ENCODE measurements at places on chromosomes 7 and 10.
A peak's percentile ranks its signal among the peaks of the same experiment; 100 is the strongest.

- DNase-seq: no peak
Measured at GRCh38 chr7:23264916-23265458, 18.4 kb downstream of the GPNMB start.

DNA sequence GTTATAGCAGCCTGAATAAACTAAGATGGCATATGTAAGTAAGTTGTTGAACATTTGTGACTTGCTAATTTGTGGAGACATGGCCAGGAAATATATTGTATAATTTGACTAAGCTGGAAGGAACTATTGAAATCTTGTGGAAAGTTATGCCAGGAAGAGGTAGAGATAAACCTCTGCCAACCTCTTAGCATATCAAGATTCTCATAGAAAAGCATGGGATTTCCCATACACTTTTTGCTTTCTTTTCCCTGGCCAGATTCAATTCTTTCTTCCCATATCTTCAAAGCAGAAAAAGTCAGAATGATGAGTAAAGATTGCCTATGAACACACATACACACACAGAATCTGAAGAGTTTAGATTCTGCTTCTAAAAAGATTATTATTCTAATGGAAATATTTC, 216.2 kb downstream of the SEMA3D start:
- no peak for DNase-seq

DNA sequence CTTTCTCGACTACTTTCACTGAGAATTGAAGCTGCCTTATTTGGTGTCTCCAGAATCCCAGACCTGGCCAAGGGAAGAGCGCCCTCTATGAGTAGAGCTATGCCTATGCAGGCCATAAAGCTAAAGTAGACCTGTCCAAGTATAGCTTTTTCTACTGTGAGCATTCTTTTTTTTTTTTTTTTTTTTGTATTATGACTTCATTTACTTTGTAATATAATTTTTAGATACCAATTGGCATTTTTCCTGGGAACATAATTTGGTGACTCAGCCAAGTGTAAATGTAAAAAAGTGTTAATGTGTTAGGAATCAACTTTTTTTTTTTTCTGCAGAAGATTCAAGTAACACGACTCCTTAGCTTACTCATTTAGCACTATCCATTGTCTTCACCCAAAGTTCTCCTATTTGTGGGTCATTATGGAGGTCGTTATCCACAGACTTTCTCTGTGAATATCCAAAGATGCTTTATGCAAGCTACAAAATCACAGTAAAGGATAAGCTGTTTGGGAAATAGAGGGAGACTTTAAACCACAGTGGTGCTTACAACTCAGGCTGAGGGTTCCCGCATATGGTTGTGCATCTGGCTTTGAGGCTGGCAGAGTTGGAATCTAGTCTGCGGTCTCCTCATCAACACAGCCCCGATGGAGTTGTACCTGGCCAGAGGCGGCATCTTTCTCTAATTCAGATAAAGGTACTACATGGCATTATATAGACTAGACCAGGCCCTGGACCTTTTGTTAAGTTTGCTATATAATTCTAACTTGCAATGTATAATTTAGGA, 1040.2 kb upstream of the SORCS1 start:
- DNase-seq: peak; percentile 40

DNA sequence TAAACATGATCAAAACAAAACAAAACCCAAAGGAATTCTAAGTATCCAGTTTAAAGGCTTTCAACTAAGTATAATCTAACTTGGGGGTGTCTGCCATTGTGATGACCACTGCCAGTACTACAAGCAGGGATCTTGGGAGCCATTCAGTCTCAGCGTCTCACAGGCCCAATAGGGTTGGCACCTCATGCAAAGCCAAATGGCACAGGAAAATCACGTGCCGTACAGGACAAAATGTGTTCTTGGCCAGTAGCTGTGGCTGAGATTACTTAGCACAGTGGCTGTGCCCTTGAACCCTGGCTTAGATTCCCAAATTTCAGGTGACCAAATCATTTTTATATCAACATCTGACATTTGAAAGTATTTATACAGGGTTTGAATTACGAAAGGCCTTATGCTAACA, 50.0 kb downstream of the DLD start:
- DNase-seq: no peak

GRCh38 chr7:33789871-33790630, 115.3 kb upstream of the BMPER start:
- DNase-seq: no peak

GRCh38 chr7:127628445-127628844, 10.5 kb upstream of the PAX4 start:
- DNase-seq: no peak

- peak; percentile 90 for DNase-seq
Measured at GRCh38 chr10:44978570-44979280, at the start of gene DEPP1. DEPP1 (minus strand) TSS chr10:44978809; CDS start chr10:44978030, 779 bp downstream.

DNA sequence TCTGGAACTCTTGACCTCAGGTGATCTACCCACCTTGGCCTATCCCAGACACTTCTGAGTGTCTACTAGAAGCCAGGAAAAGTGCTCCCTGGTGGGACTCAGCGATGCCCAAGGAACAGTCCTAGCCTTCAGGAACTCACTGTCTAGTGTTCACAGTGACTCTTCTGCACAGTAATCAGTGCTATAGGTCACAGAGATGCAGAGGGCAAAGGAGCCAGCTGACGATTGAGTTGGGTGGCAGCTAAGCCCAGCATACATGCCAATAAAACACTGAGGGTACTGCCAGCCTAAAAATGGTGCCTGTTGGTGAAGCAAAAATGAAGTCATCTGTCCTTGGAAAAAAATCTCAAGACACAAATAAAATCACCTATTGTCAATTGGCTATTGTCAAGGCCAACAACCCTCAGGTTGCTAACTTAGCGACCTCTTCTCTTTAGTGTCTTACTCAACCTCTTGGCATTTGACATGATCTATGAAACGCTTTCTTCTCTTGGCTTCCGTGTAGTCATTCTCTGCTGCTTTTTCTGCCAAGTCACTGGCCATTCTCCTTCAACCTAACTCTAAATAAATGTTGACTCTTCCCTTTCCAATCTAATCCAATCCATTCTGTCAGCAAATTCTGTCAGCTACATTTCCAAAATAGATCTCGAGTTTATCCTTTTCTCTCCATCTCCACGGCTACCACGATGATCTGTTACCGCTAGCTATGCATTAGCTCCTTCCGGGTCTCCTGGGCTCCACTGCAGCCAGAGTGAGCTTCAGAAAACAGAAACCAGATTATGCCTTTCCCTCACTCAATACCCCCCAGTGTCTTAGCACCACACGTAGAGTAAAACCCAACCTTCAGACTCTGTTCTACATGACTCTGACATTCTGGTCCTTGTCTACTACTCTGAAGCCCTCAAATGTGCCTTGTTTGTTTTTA, 99.2 kb downstream of the ATXN7L1 start:
- no peak for DNase-seq

DNA sequence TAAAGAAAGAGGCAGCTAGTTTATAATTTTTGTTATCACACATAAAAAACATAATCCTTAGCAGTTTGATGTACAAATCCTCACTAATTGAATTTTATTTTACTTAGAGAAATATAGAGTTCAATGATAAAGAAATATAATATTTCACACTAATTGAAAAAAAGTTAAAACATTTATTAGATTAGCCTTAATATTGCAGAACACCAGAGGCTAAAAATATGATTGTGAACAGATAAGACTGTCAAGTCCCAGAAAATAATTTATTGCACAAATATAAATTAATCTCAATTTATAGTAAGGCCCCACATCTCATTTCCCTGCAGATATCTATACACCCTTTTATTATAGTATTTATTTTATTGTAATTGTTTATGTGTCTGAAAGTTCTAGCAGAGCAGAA, 690.8 kb upstream of the PHF14 start:
- DNase-seq: no peak

- peak; percentile 67 for DNase-seq
Measured at GRCh38 chr10:43689955-43690771, 41.5 kb upstream of the ZNF32 start.

DNA sequence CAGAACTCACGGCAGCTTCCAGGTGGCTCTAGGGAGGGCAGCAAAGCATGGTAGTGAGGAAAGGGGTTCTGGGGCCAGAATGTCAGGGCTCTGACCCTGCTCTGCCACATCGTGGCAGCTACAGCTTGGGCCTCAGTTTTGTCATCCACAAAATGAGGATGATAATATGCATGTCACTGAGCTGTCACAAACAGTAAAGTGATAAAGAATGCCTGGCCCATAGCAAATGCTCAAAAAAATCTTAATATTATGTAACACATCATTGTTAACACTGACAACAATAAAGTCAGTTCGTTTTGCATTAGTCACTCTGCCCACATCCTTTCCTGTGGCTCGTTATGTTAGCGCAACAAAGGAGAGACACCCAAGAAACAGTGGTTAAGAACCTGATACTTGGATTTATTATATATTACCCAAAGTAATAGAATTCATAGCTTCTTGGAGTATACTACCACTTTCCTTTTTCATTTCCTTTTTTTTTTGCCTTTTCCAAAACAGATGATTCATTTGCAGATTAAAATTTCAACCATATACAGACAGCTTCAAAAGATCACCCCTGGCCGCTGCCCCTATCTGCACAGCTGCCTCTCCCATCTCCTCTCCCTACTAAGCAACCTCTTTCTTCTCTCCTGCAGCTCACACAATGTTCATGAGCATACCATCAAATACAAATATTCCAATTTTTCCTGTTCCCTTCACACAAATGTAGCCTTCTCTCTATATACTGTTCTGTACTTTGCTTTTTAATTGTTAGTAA, 45.5 kb upstream of the DDC start:
- no peak for DNase-seq

GRCh38 chr7:79398138-79398749, 55.2 kb downstream of the MAGI2 start:
- DNase-seq: no peak

DNA sequence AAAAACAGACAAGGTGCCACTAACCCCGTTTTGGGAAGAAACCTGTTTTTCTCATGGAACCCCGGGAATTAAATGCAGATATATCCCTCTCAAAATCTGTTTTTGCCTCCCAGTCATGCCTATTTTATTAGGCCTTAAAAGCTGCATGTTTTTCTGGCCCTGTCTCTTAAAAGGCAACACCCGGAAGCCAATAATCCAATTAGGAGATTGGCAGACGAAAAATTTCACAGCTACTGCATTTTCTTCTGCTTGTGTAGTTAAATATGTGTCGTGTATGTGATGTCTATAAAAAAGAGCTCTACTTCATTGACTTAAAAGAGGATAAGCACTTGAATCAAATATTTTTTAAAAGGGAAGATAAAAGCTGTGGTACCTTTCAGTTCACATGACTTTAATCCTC, 31.9 kb upstream of the OPTN start:
- no peak for DNase-seq

- DNase-seq: no peak
Measured at GRCh38 chr7:147033641-147034040, 917.0 kb downstream of the CNTNAP2 start.

DNA sequence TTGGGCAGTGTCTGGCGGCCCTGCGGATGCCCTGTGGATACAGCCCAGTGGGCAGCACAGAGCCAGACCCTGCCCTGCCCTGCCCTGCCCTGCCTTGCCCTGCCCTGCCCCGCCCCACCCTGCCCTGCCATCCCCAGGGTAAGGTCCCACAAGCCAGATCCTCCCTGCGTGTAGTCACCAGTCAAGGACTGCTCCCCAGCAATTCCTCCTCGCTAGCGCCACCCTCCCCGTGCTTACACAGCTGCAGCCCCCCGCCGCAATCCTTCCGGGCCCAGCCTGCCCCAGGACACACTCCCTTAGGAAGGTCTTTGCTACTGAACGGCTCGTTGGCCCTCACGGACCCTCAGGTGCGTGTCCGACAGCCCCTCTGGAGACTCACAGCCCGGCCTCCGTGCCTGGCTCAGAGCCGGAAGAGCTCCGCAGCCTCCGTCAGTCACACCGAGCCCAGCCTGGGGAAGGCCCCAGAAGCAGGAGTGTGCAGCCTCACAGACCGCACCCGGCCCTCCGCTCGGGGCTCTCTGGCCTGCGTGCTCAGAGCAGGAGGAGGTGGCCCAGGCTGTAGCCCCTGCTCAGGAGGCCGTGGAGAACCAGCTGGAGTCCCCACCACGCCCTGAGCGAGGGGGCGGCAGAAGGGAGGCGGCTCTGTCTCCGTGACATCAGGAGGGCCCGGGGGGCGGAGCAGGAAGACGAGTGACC, 68.3 kb downstream of the PWWP2B start:
- no peak for DNase-seq

GRCh38 chr7:74084722-74085578, 1.3 kb downstream of the LIMK1 start:
- DNase-seq: no peak
